ENCODE measurements at places on chromosomes 1 and 21.

DNA sequence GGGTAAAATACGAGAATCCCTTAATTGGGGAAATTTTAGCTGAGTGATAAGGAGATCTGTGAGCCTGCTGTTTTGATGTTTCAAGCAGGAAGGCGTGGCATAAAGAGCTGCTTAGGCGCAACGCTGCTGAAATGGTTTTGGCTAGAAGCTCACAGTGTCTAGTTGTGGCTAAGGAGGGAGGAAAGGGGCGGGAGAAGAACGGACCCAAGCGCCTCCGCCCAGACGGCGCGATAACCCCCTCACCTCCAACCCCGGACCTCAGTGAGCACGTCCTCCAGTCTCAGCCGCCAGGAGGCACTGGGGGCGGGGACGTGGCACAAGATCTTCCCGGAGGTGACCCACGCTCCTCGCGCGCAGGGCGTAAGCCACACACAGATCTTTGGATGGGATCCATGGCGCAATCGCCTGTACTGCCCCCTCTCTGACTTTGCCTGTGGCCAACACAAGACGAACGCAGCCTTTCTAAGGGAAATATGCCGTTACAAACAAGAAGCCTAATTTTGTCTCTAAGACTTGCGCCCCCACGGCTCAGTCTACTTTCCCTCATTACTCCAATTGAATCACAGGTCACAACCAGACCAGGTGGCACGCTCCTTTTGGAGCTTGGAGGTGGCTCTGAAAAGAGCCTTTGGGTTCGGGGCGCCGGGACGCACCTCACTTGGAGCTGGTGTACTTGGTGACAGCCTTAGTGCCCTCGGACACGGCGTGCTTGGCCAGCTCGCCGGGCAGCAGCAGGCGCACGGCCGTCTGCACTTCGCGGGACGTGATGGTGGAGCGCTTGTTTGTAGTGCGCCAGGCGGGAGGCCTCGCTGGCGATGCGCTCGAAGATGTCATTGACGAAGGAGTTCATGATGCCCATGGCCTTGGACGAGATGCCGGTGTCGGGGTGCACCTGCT is 23.4 kb upstream of the RNF187 start:
- DNase-seq, result peak; percentile 83

- no peak for DNase-seq
Measured at GRCh38 chr1:174815036-174815435, 184.7 kb upstream of the CACYBP start.

GRCh38 chr1:2547210-2548067 is 8.7 kb upstream of the TNFRSF14 start:
- DNase-seq, result no peak

- no peak for DNase-seq
Measured at GRCh38 chr1:160637821-160638539, 8.9 kb downstream of the SLAMF1 start.

GRCh38 chr1:109498161-109498801 is 4.4 kb downstream of the CYB561D1 start:
- DNase-seq, result no peak

DNA sequence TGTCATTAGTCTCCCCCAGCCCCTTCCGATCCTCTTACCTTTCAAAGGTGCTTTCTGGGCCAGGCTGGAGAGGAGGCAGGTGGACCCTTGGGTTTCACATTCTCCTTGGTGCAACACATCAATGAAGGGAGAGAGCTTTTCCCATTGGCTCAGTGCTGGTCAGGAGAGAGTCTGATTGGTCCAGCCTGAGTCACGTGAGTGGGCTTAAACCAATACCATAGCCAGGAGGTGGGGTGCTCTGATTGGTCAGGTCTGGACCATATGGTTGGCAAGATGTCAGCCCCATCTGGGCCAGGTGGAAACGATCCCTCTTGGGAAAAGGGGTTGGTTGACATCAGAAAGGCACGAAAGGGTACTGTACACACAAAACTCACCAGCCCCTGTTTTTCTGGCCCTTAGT is 44.8 kb upstream of the ABCG1 start:
- DNase-seq, result no peak

DNA sequence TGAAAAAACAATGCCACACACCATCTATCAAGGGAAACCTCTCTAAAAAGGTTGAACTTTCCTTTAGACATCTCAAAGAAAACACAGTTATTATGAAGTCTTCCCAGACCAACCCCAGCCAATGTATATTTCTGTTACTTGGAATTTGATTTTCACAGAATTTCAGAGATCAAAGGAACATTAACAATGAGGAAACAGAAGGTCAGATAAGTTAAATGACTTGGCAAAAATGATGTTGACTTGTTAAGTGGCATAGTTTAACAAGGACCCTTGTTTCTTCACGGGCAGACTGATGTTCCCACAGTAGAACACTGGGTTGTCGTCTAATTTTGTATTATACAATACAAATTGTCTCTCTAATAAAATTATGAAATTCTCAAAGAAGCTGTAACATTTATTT is 29.0 kb downstream of the NME7 start:
- DNase-seq, result peak; percentile 21

- DNase-seq, result no peak
Measured at GRCh38 chr1:182740120-182740519, 49.5 kb upstream of the NPL start.

DNA sequence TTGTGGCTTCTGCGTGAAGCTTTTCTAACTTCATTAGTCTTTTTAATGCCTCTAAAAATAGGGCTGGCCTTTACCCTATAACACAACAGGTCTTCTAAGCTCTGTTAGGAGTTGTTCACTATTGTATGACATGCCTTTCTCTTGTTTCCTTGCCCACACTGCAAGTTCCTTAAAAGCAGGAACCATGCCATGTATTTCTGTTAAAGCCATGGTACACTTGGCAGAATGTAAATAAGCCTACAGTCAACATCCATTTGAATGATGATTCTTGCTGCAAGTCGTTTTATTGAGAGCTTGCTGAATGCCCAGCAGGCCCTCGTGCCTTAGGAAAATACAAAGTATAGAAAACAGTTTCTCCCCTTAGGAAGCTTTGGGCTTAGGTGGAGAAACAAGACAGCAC is 214.6 kb downstream of the DUSP10 start:
- no peak for DNase-seq

Measured in hematopoietic multipotent progenitor cell treated with erythropoietin and hydrocortisone succinate and interleukin-3 and kit ligand, for 15 days (in vitro differentiated cells).